Inflammatory macrophage treated with lipopolysaccharide for 1 hour (primary cell): ENCODE measurements at places on chromosomes 16 and 17.
A peak's percentile ranks its signal among the peaks of the same experiment; 100 is the strongest.

GRCh38 chr16:51888016-51888415 lies 658.9 kb downstream of the TOX3 start:
- DNase-seq, result no peak

DNA sequence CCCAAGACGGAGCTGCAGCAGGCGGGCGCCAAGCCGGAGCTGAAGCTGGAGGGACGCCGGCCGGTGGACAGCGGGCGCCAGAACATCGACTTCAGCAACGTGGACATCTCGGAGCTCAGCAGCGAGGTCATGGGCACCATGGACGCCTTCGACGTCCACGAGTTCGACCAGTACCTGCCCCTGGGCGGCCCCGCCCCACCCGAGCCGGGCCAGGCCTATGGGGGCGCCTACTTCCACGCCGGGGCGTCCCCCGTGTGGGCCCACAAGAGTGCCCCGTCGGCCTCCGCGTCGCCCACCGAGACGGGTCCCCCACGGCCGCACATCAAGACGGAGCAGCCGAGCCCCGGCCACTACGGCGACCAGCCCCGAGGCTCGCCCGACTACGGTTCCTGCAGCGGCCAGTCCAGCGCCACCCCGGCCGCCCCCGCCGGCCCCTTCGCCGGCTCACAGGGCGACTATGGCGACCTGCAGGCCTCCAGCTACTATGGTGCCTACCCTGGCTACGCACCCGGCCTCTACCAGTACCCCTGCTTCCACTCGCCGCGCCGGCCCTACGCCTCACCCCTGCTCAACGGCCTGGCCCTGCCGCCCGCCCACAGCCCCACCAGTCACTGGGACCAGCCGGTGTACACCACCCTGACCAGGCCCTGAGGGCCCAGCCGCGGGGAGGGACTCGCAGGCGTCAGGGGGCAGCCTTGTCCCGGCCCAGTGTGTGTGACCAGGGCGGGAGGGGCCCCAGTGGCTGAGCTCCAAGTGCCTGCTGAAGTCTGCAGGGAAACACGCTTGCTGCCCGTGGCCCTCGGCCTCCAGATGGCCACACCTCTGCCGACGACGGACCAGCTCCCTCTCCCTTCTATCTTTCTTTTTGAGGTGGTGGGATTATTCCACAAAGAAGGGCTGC lies 3.4 kb downstream of the SOX8 start:
- no peak for DNase-seq

DNA sequence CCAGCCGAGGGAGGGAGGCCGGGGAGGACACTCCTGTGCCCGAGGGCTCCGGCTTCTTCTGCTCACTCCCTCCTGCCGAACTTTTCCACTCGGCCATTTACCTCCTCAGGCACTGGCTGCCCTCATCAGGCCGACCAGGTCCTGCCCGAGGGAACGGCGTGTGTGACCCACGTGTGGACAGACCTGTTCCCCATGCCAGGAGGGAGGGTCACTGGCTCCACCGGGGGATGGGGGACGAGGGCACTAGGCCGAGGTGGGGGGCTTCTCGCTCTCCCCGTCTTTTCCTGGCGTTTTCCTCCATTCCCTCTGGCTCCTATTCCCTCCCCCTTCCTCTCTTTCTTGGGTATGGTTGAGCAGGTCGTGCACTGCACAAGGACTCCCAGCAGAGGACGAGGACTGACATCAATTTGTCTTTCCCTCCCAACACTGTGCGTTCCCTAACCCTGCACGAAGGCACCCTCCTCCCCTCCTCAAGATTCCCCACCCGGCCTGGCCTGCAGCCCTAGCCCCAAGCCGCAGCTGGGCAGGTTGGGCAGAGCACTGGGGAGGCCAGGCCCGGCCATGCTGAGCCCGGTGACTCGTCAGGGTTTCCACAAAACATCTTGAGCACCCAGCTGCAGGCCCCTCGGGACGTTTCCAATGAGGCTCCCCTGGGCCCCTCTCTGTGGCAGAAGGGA lies 3.2 kb upstream of the IL17C start:
- DNase-seq, result no peak

DNA sequence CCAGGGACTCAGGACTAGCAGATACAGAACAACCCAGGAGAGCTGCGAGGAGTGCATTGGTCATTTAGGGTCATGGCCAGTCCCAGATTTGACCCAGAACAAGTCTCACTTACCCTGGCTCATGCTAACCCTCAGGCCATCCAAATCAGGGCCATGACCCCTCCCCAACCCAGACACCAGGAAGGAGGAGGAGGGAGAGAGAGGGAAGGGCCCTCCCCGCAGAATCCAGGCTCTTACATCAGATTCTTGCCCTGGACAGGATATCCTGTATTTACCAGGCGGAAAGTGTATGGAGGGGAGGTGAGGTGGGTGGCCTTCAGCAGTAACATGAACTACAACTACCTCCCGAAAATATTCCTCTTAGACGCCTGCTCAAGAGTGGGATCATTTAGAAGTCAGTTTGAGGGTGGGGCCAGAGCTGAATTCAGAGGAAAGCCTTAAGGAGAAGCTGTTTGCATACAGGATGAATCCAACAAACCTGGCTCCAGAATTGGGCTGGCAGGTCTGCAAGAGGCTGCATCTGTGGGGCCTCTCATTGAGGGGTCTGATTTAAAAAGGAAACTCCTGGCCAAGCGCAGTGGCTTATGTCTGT lies 2.1 kb downstream of the VAT1 start:
- no peak for DNase-seq

GRCh38 chr17:2394775-2395201 lies 6.1 kb downstream of the MNT start:
- no peak for DNase-seq

- no peak for DNase-seq
These were observed 119.6 kb upstream of the CHMP6 start for GRCh38 chr17:80872001-80872500.

- DNase-seq, result no peak
These were observed 27.5 kb downstream of the OR1D5 start for GRCh38 chr17:3035968-3036280.

GRCh38 chr17:40480501-40481003 lies 20.9 kb downstream of the TNS4 start:
- no peak for DNase-seq

- DNase-seq, result no peak
These were observed 1.4 kb upstream of the CNGB1 start for GRCh38 chr16:57972306-57972705.

DNA sequence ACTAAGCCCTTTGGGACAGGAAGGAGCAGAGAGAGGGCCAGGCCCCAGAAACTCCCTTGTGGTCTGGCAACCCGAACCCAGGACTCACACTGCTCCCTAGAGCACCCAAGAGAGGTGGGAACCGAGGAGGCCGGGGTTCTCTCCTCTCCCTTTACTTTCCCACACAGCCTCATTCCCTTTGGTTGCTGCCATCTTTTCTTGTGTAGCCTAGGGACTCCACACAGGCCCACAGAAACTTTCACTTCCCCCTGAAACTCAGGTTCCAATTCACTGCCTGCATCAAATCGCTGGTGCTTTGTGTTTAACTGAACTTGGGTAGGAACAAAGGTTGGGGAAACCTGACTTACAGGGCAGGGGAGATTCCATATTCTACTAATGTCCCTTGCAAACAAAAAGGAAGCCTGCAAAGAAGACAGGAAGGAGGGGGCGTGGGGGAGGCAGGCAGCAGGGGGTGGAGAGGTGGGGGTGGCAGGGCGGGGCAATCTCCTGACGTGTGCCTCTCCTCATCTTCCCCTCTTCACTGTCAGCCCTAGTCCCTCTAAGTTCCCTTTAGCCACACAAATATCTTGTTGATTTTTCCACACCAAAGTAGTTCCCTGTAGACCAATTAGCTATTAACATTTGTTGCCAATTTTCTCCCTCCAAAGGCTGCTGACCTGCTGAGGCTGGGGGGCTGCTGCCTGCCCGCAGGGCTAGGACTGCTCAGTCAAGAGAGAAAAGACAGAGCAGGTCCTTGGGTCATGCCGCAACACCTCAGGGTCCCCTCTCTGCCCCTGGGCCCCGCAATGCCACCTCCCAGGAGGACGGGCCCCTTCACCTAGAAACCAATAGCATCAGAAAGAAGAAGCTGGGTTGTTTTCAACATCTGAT lies 8.0 kb downstream of the ST3GAL2 start:
- peak; percentile 93 for DNase-seq

DNA sequence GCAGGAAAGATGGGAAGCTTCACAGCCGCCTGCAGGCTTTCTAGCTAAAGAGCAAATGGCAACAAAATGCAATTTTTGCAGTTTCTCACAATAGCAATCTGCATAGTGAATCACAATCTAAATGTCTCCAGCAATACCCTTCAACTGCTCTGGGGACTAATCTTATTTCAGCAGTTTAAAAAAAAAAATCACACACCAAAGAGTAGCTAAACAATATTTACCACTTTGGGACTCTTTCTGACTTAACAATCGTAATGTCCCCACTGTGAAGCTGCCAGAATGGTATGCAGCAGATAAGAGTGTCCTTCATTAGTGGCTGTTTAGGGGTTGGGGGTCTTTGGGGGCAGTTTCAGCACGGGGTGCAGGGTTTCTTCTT lies 9.8 kb downstream of the CPPED1 start:
- DNase-seq, result no peak

GRCh38 chr17:45234641-45235415 lies 13.1 kb downstream of the FMNL1 start:
- no peak for DNase-seq

DNA sequence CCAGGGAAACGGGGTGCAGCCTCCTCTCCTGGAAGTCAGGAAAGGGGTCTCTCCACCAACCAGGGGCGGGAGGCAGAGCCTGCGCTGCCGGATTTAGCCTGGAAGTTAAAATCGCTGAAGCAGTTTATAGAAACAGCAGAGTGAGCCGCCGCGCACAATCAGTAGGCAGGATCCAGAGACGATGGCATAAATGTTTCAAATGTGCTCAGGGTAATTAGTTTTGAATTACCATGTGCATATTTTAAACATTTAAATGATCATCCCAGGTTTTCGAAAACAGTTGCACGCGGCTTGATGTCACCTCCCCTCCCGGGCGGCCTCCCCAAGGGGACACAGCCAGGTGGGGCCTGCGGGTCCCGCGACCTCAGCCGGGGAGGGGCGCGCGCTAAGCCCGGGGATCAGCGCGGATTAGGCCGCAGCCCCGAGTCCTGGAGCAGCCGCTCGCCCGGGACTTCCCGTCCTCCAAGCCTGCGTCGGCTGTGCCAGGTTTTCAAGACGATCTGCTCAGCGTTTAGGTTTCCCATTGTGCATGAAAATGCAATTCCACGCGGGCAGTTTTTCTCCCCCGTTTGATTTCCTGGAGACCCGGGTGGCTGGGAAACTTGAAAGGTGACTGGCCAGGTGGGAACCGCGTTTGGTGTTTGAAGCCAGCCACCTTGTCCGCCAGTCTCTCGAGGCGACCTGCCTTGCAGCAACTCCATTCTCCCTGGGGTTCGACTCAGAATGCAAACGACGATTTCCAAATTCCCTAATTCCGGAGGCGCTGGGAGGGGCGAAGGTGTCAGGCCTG lies 78.3 kb downstream of the RPA1 start:
- DNase-seq, result peak; percentile 4

GRCh38 chr17:41734949-41735313 lies 488 bp upstream of the HAP1 start:
- no peak for DNase-seq

- no peak for DNase-seq
These were observed 220.7 kb upstream of the KCNJ16 start for GRCh38 chr17:69854225-69854780.

GRCh38 chr17:57213180-57213825 lies 43.0 kb upstream of the MSI2 start:
- no peak for DNase-seq

GRCh38 chr17:47305302-47305923 lies 18.3 kb upstream of the EFCAB13 start:
- DNase-seq, result no peak

GRCh38 chr16:73062001-73062616 lies 14.2 kb upstream of the ZFHX3 start:
- no peak for DNase-seq

GRCh38 chr16:55035029-55035428 lies 104.4 kb downstream of the IRX5 start:
- DNase-seq, result peak; percentile 16

DNA sequence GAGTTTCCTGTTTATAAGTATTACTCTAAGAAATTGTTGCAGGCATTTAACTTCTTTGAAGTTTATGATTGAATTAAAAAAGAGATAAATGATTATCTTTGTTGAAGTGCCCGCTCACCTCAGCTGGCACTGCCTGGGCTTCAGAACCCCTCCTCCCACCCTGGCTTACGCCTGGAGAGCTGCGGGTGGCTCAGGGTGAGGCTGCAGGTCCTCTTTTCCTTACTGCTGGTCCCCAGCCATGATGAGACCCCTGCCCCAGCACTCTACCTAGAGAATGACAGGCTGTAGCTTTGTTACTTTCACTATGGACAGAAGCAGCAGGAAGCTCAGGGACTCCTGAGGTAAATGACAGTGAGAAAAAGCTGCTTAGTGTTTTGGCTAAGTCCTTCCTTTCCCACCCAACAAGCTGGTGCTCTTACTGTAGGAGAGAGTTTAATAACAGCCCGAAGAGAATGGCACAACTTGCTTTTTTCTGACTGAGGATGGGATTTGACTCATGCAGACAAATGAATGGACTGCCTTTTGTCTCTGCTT lies 62.1 kb downstream of the EPN2 start:
- DNase-seq, result no peak
